ENCODE measurements at places on chromosomes 6 and 20. TPM values are rescaled to one million over a fixed set of nuclear protein-coding genes. Genes with fewer than 3 reads are reported as not detected.

DNA sequence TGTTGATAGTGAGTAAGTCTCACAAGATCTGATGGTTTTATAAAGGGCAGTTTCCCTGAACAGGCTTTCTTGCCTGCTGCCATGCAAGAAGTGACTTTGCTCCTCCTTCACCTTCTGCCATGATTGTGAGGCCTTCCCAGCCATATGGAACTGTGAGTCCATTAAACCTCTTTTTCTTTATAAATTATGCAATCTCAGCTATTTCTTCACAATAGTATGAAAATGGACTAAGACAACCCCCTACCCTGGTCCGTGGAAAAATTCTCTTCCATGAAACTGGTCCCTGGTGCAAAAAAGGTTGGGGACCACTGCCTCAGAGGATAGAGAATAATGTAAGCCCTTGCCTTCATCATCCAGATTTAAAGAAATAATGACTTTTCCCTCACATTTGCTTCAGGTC is 861.3 kb downstream of the QKI start:
- H3K27me3 ChIP-seq = no peaks in the 10 kb centered on the region
- H3K4me3 ChIP-seq = no peak overlapping the region
- no peaks in the 10 kb centered on the region for H3K4me1 ChIP-seq
- DNase-seq = no peak
- no peak overlapping the region for H3K27ac ChIP-seq

GRCh38 chr20:21104921-21105320 is 1.2 kb downstream of the LINC00237 start:
- peaks cover 27% of the 10 kb centered on the region for H3K4me1 ChIP-seq
- no peak overlapping the region for H3K4me3 ChIP-seq
- DNase-seq = no peak
- H3K27ac ChIP-seq = no peak overlapping the region
- peaks cover 83% of the 10 kb centered on the region for H3K27me3 ChIP-seq

- H3K4me1 ChIP-seq = no peaks in the 10 kb centered on the region
- H3K27me3 ChIP-seq = no peaks in the 10 kb centered on the region
- no peak overlapping the region for H3K4me3 ChIP-seq
- H3K27ac ChIP-seq = no peak overlapping the region
- no peaks in the 10 kb centered on the region for H3K36me3 ChIP-seq
- DNase-seq = no peak
These were observed 658.6 kb upstream of the ADGRB3 start for GRCh38 chr6:67976486-67976885.

The HEY2 gene
- total RNA-seq = not detected

The WFDC12 gene
- not detected for total RNA-seq

The PAQR8 gene
- total RNA-seq = 11.4 TPM

GRCh38 chr6:19736066-19736465 is 101.1 kb upstream of the ID4 start:
- H3K27me3 ChIP-seq = peaks cover 5% of the 10 kb centered on the region
- H3K36me3 ChIP-seq = no peaks in the 10 kb centered on the region
- no peak for DNase-seq
- no peaks in the 10 kb centered on the region for H3K4me1 ChIP-seq

GRCh38 chr6:1482381-1483166 is 93.2 kb downstream of the FOXF2 start:
- no peak overlapping the region for H3K4me3 ChIP-seq
- no peaks in the 10 kb centered on the region for H3K36me3 ChIP-seq
- H3K27ac ChIP-seq = no peak overlapping the region
- no peaks in the 10 kb centered on the region for H3K4me1 ChIP-seq
- no peak for DNase-seq

The ECHDC1 gene
- total RNA-seq = 64.1 TPM

GRCh38 chr6:33702345-33702977 is 9.0 kb downstream of the UQCC2 start:
- no peaks in the 10 kb centered on the region for H3K27me3 ChIP-seq
- H3K36me3 ChIP-seq = peaks cover 16% of the 10 kb centered on the region
- peaks cover 12% of the 10 kb centered on the region for H3K4me1 ChIP-seq
- H3K4me3 ChIP-seq = no peak overlapping the region
- DNase-seq = no peak

GRCh38 chr6:87660226-87660911 is 41.7 kb downstream of the AKIRIN2 start:
- H3K4me3 ChIP-seq = no peak overlapping the region
- DNase-seq = no peak
- peaks cover 5% of the 10 kb centered on the region for H3K4me1 ChIP-seq
- H3K27ac ChIP-seq = no peak overlapping the region
- H3K27me3 ChIP-seq = no peaks in the 10 kb centered on the region

GRCh38 chr6:100344321-100344720 is 120.4 kb downstream of the SIM1 start:
- H3K4me3 ChIP-seq = no peak overlapping the region
- peaks cover 4% of the 10 kb centered on the region for H3K27me3 ChIP-seq
- DNase-seq = no peak
- no peaks in the 10 kb centered on the region for H3K4me1 ChIP-seq

DNA sequence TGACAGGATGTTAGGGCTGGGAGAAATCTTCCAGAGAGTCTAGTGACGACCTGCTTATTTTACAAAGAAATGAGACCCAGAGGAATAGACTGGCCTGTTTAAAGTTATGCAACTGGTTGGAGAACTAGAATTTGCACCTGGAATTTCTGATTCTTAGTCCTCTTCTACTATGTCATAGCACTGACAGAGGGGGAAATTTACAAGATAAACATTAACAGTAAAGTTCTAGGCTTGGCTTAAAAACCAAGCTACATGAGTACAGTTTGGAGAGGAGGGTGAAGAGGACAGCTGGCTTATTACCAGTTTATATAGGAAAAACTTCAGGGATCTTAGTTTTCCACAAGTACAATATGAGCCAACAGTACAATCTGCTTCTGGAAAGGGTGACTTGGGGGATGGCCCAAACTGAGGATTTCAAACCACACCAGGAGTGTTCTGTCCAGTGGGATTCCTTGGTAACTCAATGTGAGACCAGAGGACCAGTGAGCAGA is 269.6 kb downstream of the CD109 start:
- no peak overlapping the region for H3K4me3 ChIP-seq
- H3K27me3 ChIP-seq = no peaks in the 10 kb centered on the region
- H3K4me1 ChIP-seq = no peaks in the 10 kb centered on the region
- DNase-seq = no peak
- no peaks in the 10 kb centered on the region for H3K36me3 ChIP-seq

The METTL24 gene
- 0.26 TPM for total RNA-seq

DNA sequence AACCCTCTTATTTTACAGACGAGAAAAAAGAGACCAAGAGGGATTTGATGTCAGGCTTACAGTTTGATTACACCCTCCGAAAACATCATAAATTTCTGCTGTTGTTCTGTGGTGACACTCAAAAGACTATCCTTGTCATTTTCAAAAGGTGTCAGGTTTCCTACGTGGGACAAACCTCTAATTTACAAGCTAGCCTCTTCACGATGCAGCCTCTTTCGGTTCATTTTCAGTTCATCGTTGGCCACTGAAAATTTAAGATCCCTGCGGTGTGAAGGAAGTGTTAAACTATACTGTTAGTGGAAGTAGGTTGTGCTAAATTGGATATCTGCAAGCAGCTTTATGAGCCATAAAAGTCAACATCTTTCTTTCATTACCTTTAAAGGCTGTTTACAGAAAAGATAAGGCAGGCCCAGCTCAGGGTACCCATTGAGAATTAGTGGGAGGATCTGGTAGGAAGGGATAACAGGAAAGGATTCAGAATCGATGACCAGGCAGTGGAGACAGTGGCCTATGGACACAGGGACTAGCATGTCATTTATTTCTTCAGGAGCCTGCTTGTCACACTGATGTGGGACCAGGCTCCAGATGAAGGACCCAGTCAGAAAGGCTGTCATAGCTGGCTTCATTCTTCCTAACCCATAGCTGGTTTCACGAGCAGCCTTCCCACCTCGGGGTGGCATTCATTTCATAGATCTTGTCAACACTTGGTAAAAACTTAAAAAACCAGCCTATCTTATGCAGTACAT is 329.1 kb upstream of the SOX4 start:
- H3K27ac ChIP-seq = no peak overlapping the region
- H3K4me3 ChIP-seq = no peak overlapping the region
- peaks cover 8% of the 10 kb centered on the region for H3K4me1 ChIP-seq
- no peaks in the 10 kb centered on the region for H3K36me3 ChIP-seq
- DNase-seq = no peak

DNA sequence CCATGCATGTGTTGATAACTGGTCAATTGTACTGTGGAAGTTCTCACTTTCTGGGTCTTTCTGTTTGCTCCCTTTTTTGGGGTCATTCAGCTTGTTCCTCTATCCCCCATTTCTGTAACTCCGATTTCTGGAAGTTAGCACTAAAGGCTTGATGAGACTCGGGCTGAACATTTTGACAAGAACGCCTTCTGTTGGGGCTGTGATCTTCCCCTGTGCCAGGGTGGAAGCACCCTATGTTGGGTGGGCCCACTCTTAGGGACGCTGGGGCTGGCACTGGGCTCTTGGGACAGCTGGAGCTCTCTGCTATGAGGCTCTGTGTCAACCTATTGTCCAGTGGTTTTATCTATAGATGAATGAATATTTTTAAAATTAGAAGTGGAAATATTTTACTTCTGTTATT is 60.1 kb upstream of the FRMD1 start:
- no peak overlapping the region for H3K4me3 ChIP-seq
- no peak for DNase-seq
- H3K27ac ChIP-seq = no peak overlapping the region
- H3K36me3 ChIP-seq = no peaks in the 10 kb centered on the region
- H3K27me3 ChIP-seq = peaks cover 11% of the 10 kb centered on the region

GRCh38 chr20:44215125-44215524 is 4.6 kb upstream of the OSER1 start:
- peak; percentile 73 for DNase-seq
- no peaks in the 10 kb centered on the region for H3K36me3 ChIP-seq
- peak overlapping the region; percentile 2 for H3K27ac ChIP-seq
- peaks cover 51% of the 10 kb centered on the region for H3K4me1 ChIP-seq

All from activated naive CD8-positive, alpha-beta T cell treated with anti-CD3 and anti-CD28 coated beads for 36 hours (primary cell).